Esophagus squamous epithelium (tissue), 5 donors: ENCODE measurements at places on chromosomes 7 and 10. TPM values are rescaled to one million over a fixed set of nuclear protein-coding genes. Genes with fewer than 3 reads are reported as not detected.

DNA sequence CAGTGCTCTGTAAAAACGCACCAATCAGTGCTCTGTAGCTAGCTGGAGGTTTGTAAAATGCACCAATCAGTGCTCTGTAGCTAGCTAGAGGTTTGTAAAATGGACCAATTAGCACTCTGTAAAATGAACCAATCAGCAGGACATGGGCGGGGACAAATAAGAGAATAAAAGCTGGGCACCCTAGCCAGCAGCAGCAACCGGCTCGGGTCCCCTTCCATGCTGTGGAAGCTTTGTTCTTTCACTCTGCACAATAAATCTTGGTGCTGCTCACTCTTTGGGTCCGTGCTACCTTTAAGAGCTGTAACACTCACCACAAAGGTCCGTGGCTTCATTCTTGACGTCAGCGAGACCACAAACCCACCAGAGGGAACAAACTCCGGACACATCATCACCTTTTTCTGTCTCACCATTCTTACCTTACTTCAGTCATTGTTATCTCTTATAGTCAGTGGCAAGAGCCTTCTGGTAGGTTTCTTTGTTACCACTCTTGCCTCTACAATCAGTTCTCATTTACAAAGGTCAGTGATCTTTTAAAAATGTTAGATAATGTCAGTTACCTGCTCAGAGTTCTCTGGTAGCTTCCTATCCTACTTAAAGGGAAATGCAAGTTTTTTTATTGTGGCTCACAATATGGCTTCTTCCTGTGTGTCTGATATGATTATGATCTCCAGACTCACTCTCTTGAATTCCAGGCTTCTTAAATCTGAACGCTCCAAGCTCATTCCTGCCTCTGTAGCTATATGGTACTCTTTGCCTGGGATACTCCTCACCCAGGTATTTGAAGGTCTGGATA, 4.5 kb downstream of the STAM start:
- no peaks in the 10 kb centered on the region for H3K27me3 ChIP-seq
- no peak overlapping the region for H3K27ac ChIP-seq
- peaks cover 25% of the 10 kb centered on the region for H3K4me1 ChIP-seq
- no peak overlapping the region for H3K4me3 ChIP-seq
- H3K36me3 ChIP-seq, result no peaks in the 10 kb centered on the region

- no peak for DNase-seq
- no peaks in the 10 kb centered on the region for H3K27me3 ChIP-seq
- H3K36me3 ChIP-seq, result no peaks in the 10 kb centered on the region
- H3K4me1 ChIP-seq, result no peaks in the 10 kb centered on the region
- peak overlapping the region; percentile 60 for H3K4me3 ChIP-seq
- H3K27ac ChIP-seq, result peak overlapping the region; percentile 75
Measured at GRCh38 chr7:43058271-43059066, 54.0 kb upstream of the HECW1 start.

The TYW1B gene
- 2.0 TPM for total RNA-seq

- peaks cover 27% of the 10 kb centered on the region for H3K36me3 ChIP-seq
- no peak for DNase-seq
- H3K27me3 ChIP-seq, result no peaks in the 10 kb centered on the region
- no peaks in the 10 kb centered on the region for H3K4me1 ChIP-seq
- peak overlapping the region; percentile 89 for H3K4me3 ChIP-seq
- H3K27ac ChIP-seq, result peak overlapping the region; percentile 99
Measured at GRCh38 chr10:121975295-121976086, 474 bp upstream of the NSMCE4A start.

The AGFG2 gene
- total RNA-seq, result 23.0 TPM

DNA sequence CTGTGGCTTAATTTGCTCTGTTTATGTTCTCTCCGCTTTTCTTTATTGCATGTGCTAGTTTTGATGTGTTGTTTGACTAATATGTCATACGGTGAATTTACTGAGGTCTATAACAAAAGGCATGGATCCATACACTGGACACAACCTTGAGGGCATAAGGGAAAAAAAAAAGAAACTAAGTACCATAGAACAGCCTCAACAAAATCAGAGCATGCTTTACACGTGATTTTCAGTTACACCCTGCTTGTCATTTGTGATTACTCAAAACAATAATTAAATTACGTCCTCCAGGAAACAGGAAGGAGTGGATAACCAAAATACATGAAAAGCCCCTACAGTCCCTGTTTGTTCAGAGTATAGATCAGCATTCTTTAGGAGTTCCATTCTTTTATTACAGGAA, 150.5 kb downstream of the CRPPA start:
- no peak overlapping the region for H3K4me3 ChIP-seq
- H3K27ac ChIP-seq, result no peak overlapping the region
- no peaks in the 10 kb centered on the region for H3K36me3 ChIP-seq

DNA sequence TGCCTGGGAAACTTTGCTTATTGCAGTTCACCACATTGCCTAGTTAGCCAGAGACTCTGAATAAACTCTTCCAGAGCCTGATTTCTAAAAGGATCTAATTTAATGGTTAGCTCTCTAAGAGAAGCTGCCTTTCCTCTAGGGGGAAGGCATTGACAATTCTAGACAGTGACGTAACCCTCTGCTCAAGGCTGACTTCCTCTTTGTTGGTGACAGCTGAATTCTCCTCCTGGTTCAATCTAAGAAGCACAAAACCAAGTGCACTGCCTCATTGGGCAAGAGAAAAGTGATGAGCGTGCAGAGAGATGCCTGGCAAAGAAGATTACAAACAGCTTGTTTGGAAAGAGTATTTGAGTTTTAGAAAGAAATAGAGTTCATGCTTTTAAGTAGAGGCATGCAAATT, 102.7 kb downstream of the MACC1 start:
- H3K4me3 ChIP-seq, result no peak overlapping the region
- no peaks in the 10 kb centered on the region for H3K36me3 ChIP-seq
- no peak for DNase-seq
- H3K27ac ChIP-seq, result no peak overlapping the region
- no peaks in the 10 kb centered on the region for H3K27me3 ChIP-seq

DNA sequence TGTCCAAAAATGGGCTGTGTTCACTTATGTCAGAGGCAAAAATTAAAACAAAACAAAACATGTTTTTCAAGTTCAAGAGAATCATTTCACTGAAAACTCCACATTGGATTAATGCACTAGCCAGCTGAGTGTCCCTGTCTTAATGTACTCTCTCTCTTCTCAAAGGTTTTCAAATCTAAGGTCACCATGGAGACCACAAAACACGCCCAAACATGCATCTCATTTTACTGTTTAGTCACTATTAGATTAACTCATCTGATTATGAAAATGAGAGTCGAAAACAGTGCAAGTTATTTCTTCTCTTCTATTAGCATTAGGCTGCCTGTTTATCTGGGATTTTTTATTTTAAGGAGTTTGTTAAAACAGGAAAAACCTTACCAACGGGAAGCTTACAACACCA, 70.8 kb upstream of the ASAH2 start:
- H3K4me3 ChIP-seq, result no peak overlapping the region
- H3K36me3 ChIP-seq, result no peaks in the 10 kb centered on the region
- no peak for DNase-seq
- H3K27ac ChIP-seq, result peak overlapping the region; percentile 53

GRCh38 chr10:48556713-48557112, 48.2 kb downstream of the ARHGAP22 start:
- no peaks in the 10 kb centered on the region for H3K27me3 ChIP-seq
- no peaks in the 10 kb centered on the region for H3K36me3 ChIP-seq
- no peak for DNase-seq
- no peak overlapping the region for H3K27ac ChIP-seq
- H3K4me1 ChIP-seq, result no peaks in the 10 kb centered on the region

The MRLN gene
- not detected for total RNA-seq

- H3K4me3 ChIP-seq, result peak overlapping the region; percentile 55
- H3K36me3 ChIP-seq, result no peaks in the 10 kb centered on the region
- no peaks in the 10 kb centered on the region for H3K27me3 ChIP-seq
- peak overlapping the region; percentile 90 for H3K27ac ChIP-seq
- no peak for DNase-seq
Measured at GRCh38 chr10:80413271-80413996, 5.1 kb downstream of the PRXL2A start.

The PAPOLB gene
- total RNA-seq, result not detected

DNA sequence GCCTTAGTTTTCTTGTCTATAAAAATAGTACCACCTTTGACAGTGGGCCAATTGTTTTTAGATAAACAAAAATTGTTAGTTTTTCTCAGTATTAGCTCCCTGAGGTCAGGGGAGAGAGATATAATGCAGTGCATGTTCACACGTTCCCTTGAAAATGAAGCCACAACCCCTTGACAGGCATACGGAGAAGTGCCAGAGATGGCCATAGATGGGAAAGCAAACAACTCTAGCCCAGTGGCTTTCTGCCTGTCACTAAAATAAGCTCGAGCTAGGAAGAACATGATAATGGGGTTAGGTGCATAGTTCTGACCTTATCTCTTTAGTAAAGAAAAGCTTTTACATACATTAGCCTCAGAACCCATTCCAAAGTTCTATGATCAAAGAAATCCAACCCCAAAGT, 124.9 kb downstream of the CHRM2 start:
- no peaks in the 10 kb centered on the region for H3K4me1 ChIP-seq
- H3K4me3 ChIP-seq, result no peak overlapping the region
- no peak for DNase-seq
- no peaks in the 10 kb centered on the region for H3K27me3 ChIP-seq

DNA sequence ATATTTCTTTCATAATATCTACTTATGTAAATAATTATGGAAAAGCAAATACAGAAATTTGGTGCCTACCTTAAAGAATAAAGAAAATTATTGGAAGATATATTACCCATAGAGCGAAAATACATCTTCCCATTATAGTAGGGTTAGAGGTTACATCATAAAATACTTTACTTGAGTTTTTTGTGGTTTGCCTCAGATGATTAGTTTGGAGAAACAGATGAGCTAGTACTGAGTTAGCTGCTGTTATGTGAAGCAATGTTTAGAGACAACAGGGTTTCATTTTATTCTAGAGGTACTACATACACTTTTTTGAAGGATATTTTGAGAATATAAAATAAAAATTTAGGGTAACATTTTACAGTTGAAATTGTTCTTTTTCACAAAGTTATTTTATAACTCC, 2.9 kb upstream of the MLLT10 start:
- H3K36me3 ChIP-seq, result no peaks in the 10 kb centered on the region
- H3K27me3 ChIP-seq, result no peaks in the 10 kb centered on the region
- H3K4me3 ChIP-seq, result no peak overlapping the region
- H3K27ac ChIP-seq, result peak overlapping the region; percentile 97
- no peak for DNase-seq
- H3K4me1 ChIP-seq, result peaks cover 4% of the 10 kb centered on the region

DNA sequence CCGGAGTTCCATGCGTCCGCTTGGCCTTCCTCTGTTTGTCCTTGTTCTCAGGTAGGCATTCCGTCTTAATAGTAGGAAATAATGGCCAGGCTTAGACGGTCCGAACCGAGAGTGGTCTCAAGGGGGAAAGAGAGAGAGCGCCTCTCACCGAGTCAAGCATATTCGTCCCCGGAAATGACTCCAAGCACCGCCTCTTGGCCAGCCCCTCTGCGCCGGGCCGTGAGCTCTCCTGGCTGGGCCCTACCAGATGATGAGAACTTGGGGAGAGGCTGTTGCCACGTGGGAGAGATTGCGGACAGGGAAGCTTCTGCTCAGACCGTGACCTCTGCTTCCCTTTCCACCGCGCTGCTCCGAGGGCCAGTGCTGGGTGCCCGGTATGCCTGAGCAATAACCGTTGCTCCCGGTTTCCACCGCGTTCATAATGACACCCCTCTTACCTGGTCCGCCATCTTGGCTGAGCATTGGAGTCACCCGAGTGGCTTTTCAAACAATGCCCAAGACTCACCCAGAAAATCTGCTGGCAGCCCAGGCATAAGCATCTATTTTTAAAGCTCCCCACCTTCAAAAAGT, 251.1 kb upstream of the SHH start:
- H3K36me3 ChIP-seq, result no peaks in the 10 kb centered on the region
- H3K4me1 ChIP-seq, result no peaks in the 10 kb centered on the region
- H3K27ac ChIP-seq, result no peak overlapping the region
- H3K27me3 ChIP-seq, result no peaks in the 10 kb centered on the region
- no peak overlapping the region for H3K4me3 ChIP-seq

- H3K27ac ChIP-seq, result no peak overlapping the region
- H3K4me1 ChIP-seq, result peaks cover 9% of the 10 kb centered on the region
- H3K4me3 ChIP-seq, result no peak overlapping the region
- H3K27me3 ChIP-seq, result no peaks in the 10 kb centered on the region
- H3K36me3 ChIP-seq, result no peaks in the 10 kb centered on the region
Measured at GRCh38 chr7:73844131-73844547, 1.8 kb upstream of the METTL27 start.

GRCh38 chr7:130998993-130999602, 265.1 kb upstream of the KLF14 start:
- H3K36me3 ChIP-seq, result no peaks in the 10 kb centered on the region
- H3K4me3 ChIP-seq, result no peak overlapping the region
- H3K27ac ChIP-seq, result peak overlapping the region; percentile 88
- no peak for DNase-seq
- H3K27me3 ChIP-seq, result no peaks in the 10 kb centered on the region
- peaks cover 76% of the 10 kb centered on the region for H3K4me1 ChIP-seq

GRCh38 chr10:70774810-70775678, 10.1 kb downstream of the TBATA start:
- DNase-seq, result no peak
- H3K27me3 ChIP-seq, result no peaks in the 10 kb centered on the region
- H3K36me3 ChIP-seq, result no peaks in the 10 kb centered on the region
- H3K4me3 ChIP-seq, result no peak overlapping the region

DNA sequence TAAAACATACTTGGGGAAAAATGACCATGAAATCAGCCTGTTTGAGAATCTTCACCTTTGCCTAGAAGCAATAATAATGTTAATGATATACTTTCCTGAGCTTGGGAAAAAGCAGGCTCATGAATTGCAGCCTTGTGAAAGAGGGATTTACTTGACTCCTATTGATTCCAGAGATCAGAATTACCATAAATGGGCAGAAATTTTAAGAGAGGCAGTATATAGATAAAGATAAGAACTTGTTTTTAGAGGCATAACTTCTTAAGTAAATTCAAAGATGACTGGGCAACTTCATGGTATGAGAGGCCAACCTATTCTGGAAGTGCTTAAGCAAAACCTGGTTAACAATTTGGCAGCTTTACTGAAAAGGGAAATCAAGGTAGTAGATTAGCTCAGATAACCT, 225.4 kb downstream of the HPSE2 start:
- no peaks in the 10 kb centered on the region for H3K4me1 ChIP-seq
- DNase-seq, result no peak
- H3K27me3 ChIP-seq, result no peaks in the 10 kb centered on the region
- H3K36me3 ChIP-seq, result no peaks in the 10 kb centered on the region
- H3K4me3 ChIP-seq, result no peak overlapping the region
- no peak overlapping the region for H3K27ac ChIP-seq

DNA sequence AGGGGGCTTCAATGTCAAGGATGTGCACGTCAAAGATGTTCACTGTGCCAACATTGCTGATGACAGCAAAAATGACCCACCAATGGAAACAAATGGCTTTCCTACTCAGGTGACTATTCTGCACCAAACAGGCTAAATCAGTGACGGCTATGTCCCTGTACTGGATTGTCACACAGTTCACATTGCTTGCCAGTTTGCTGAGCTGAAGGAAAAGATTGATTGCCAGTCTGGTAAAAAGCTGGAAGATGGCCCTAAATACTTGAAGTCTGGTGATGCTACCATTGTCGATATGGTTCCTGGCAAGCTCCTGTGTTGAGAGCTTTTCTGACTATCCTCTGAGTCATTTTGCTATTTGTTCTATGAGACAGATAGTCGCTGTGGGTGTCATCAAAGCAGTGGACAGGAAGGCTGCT, 202.2 kb upstream of the ETV1 start:
- DNase-seq, result no peak
- H3K4me1 ChIP-seq, result peaks cover 21% of the 10 kb centered on the region
- H3K4me3 ChIP-seq, result no peak overlapping the region
- no peaks in the 10 kb centered on the region for H3K36me3 ChIP-seq
- no peak overlapping the region for H3K27ac ChIP-seq
- H3K27me3 ChIP-seq, result no peaks in the 10 kb centered on the region
